Gastroesophageal sphincter (tissue), 4 donors: ENCODE measurements at places on chromosomes 2 and 18. TPM values are rescaled to one million over a fixed set of nuclear protein-coding genes. Genes with fewer than 3 reads are reported as not detected.

GRCh38 chr2:25654801-25655200 is 18.6 kb downstream of the DTNB start:
- no peak for ATAC-seq

DNA sequence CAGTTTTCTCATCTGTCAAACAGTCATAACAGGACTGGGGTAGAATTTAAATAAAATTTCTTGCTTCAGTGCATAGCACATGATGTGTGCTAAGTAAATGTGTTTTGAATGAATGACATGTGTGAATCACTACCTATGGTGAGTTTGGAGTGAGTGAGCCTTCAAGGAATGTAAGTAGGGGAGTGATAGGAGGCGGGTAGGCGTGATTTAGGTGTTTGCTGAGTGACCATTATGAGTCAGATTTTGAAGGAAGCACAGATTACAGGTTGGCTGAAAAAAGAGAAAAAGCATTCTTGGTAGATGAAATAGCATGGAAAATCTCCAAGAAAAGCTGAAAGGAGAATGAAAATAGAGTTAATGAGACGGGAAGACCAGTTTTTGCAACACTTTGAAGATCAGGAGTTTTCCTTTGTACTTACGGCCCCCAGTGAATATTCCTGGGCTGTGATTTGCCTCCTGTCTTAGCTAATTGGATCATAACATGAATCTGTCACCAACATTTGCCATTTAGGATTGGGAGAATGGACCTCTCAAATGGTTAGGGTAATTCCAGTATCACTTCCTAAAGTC is 136.9 kb upstream of the GATA6 start:
- no peak for ATAC-seq

DNA sequence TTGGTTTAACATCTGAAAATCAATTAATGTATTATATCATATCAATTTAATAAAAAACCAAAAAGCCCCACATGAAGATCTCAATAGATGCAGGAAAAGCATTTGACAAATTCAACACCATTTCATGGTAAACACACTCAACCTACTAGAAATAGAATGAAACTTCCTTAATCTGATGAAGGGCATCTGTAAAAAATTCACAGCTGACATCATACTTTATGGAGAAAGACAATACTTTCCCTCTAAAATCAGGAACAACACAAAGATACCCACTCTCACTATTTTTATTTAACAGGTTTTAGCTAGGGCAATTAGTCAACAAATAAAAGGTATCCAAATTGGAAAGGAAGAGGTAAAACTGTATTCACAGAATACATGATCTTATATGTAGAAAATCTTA is 303.0 kb upstream of the ZEB2 start:
- ATAC-seq = no peak

DNA sequence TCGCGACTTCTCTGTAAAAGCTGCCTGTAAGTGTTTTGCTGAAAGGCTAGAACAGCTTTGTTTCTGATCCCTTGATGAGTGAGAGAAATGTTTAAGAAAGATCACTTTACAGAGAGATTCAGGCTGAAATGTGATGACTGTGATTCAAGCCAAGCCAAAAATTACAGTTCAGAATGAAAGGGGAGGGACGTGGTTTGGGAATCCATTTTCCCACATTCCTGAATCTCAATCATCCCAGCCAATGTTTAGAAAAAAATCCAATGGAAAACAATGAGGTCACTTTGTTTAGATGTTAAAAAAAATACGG is 416.7 kb downstream of the ARHGAP15 start:
- no peak for ATAC-seq

The FHL2 gene
- 93.9 TPM for total RNA-seq

The CNRIP1 gene
- total RNA-seq = 39.1 TPM

The SCTR gene
- not detected for total RNA-seq
